ENCODE measurements at places on chromosomes 1 and 21.

DNA sequence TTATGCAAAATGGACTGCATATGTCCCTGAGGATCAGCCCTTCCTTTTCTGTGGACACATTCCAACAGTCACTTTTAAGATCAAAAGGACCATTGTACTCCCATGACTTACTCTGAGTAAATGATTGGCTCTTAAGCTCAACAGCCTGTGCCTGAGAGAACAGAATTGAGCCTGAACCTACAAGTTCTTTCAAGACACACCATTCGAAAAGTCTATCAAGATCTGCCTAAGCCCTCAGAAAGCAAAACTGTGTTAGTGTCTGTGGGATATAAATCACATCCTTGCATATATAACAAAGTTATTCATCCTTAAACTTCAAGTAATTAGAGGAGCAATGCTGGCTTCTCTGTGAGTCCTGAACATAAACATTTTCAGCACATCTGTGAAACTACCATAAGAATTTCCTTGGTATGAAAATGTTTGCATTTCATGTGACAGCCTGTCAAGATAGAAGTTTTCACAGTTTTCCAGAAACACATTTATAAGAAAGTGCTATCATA, 41.6 kb downstream of the PCNX2 start:
- DNase-seq, result no peak

- DNase-seq, result no peak
Measured at GRCh38 chr21:42760951-42761751, 107.7 kb downstream of the PDE9A start.

DNA sequence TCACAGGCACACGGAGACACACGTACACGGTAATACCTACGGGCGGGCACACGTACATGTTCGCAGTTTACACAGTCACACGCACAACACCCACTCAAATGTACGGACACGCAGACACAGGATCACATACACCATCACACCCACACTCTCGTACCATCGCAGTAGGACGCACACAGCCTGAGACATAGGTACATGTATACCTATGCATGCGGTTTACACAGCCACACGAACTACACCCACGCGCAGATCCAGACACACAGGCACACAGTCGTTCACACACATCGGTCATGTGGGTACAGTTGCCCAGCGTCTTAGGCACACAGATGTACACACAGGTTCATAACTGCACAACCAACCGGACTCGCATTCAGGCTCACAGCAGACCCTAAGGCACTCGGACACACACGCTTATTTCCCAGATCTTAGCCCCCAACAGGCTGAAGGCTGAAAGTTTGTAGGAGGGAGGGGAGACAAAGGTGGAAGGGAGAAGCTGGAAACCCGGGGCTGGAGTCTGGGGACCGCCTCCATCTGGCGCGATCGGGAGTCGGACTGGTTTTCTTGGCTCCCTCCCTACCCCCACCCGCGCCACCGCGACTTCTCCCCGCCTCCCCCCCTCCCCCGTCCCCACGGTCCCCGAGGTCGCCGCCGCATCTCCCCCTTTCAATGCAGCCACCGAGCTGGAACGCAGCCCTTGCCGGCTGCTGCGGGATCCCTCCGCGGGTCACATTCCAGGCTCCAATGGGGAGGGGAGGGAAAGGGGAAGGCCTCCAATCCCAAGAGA, 51.9 kb upstream of the SYNC start:
- peak; percentile 33 for DNase-seq

DNA sequence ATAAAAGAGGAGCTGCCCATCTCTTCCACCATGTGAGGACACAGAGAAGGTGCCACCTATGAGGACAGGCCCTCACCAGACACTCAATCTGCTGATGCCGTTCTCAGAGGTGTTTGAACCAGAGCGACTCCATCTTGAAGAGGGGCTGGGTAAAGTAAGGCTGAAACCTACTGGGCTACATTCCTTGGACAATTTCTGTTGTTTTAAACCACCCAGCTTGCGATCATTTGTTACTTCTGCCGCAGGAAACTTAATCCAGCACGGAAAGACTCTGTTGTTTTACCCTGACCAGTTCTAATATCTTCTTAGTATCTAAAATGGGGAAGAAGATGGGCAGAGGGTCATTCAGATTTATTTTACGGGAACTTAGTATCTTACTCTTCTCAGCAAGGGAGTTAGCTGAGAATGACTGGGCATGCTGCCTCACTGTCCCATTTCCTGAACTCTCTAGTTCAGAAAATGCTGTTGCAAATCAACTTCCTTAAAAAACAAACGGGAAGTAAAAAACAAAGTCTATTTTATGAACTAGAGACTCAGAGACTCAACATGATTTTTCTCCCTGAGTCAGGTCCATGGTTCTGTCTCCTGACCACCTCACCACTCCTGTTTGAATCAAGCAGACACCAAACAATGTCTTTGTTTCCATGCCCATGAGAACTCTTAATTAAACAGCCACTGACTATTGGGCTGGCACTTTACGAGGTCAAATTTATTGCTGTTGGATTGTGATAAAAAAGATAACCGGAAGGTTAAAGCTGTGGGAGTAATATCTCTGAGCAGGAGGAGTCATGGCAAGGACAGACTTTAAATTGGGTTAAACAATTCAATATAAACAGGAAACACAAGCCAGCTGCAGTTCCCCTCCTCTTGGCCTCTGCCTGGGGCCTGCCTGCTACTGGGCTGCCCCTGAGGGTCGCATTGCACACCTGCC, 23.8 kb upstream of the IFNAR1 start:
- no peak for DNase-seq

- no peak for DNase-seq
Measured at GRCh38 chr1:59917785-59918180, 8.8 kb downstream of the CYP2J2 start.

- no peak for DNase-seq
Measured at GRCh38 chr1:150895618-150896017, 8.7 kb downstream of the CTXND2 start.

- DNase-seq, result no peak
Measured at GRCh38 chr1:234603221-234604204, 6.5 kb downstream of the IRF2BP2 start.

DNA sequence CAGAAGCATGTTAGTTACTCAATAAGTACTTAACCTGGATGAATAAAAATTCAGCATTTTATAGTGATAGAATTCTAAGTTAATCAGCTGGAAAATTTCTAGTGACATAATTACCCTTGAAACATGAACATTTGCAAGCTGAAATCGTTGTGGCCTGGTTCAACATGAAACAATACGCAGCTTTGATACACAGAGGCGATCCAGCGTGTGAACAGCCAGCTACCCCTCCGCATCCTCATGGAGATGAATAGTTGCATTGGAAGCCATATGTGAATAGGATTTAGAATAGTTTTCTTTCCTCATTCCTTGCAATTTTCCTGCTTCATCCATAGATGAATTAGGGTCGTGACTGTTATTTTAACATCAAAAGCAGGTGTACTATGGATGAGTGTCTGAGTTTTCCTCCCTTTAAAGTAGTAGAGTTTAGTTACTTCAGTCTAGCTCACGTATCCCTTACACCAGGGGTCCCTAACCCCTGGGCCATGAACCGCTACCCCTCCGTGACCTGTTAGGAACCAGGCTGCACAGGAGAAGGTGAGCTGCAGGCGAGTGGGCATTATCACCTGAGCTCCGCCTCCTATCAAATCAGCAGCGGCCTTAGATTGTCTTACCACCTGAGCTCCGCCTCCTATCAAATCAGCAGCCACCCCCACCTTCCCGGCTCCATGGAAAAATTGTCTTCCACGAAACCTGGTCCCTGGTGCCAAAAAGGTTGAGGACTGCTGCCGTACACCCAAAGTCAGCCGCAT, 6.2 kb upstream of the TARBP1 start:
- DNase-seq, result no peak

- DNase-seq, result no peak
Measured at GRCh38 chr1:239997515-239998311, 94.0 kb upstream of the FMN2 start.

GRCh38 chr1:44151332-44151731, 9.9 kb upstream of the KLF18 start:
- DNase-seq, result no peak

DNA sequence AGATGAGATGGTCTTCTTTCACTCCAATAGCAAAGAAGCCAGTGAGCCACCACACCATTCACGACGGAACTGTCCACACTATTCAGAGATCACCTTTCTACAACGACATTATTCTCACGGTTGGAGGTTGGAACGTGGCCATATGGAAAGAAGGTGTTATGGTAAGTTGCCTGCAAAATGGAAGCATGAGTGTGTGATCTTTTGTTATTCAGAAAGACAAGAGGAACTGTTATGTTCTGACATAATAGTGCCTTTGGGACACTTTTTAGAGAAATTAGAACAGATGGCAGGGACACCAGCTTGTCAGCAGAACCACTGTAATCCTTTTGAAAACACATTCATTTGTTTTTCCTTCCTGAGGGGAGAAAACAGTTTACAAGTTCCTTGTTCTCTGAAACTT, 75.8 kb upstream of the MCOLN3 start:
- no peak for DNase-seq

GRCh38 chr1:25893116-25893515, 13.1 kb downstream of the STMN1 start:
- no peak for DNase-seq

DNA sequence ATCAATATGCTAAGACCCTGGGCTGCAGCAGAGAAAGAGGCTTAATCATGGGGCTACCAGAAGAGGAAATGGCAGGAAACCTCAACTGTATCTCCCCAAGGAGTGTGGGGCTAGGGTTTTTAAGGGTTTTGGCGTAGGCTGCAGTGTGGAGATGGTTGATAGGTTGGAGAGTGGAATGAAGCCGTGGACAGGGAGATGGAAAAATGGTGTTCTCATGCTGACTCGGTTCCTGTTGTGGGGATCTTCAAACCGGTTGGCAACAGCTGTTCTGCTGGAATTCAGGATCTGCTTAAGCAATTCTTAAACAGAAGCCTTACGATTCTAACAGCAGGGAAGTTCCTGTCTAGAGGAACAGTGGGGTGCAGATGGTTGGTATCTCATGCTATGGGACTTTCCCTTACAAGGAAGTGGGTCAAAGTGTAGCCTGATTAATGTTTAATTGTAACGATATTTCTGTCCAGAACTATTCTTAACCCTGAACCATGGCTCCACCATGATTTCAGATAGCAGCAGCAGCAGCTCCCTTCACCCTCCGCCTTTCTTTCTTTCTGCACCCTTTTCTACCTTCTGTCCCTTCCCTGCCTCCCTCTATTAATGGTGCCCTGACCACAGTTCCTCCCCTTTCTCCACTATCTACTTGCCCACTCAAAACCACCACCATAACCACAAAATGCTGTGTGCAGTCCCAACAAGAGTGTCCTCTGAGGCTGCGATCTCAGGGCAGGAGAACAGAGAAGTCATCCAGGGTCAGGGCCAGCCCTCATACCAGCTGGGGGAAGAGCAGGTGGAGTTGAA, 30.8 kb downstream of the RSPH1 start:
- DNase-seq, result peak; percentile 22

DNA sequence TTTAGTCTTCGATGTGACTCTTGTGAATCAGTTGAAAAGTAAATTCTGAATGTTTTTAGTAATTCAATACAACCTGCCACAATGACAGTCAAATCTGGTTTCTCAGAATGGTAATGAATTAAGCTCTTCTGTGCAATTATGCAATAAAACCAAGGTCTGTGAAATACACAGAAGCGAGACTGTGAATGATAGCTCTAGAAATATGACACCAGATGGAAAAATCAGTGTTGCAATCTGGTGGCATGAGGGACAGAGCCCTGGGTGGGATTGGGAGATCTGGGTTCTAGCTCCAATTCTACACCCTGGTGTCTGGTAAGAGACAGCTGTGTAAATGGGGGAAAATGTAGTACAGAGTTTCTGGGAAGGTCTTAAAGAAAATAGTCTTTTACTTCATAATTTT, 586.4 kb upstream of the ZRANB2 start:
- DNase-seq, result no peak

- no peak for DNase-seq
Measured at GRCh38 chr21:31838586-31839355, 34.0 kb upstream of the HUNK start.

DNA sequence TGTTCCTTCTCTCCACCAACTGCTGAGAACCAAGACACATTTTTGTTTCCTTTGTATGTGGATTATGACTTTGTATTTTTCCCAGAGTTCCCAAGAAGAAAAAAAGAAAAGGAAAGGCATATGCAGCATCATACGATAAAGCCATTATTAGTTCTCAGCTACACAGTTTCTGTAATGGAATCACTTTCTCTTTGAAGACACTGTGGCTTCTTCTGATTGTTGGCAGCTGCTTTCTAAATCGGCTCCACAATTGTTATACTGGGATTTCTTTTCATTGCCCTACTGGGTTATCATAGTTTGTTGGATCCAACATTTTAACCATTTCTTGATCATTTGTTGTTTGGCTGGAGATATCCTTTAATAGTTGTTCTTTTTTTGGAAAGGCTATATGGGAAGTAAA, 89.5 kb upstream of the HIVEP3 start:
- no peak for DNase-seq

- DNase-seq, result no peak
Measured at GRCh38 chr1:49651136-49651535, 372.6 kb downstream of the AGBL4 start.

GRCh38 chr1:203676455-203676854, 49.8 kb downstream of the ATP2B4 start:
- DNase-seq, result no peak

- DNase-seq, result no peak
Measured at GRCh38 chr1:216923601-216924000, 200.4 kb upstream of the ESRRG start.

DNA sequence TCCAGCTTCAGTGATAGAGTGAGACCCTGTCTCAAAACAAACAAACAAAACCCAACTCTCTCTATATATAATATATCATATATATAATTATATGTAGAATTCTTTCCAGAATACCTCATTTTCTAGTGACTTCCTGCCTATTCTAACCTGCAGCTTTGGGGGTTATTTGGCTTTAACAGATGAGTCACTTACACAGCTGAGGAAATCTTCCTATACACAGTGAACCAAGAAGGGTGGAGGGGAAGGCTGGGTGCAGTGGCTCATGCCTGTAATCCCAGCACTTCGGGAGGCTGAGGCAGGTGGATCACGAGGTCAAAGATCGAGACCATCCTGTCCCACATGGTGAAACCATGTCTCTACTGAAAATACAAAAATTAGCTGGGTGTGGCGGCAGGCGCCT, 9.2 kb downstream of the RAB29 start:
- no peak for DNase-seq

DNA sequence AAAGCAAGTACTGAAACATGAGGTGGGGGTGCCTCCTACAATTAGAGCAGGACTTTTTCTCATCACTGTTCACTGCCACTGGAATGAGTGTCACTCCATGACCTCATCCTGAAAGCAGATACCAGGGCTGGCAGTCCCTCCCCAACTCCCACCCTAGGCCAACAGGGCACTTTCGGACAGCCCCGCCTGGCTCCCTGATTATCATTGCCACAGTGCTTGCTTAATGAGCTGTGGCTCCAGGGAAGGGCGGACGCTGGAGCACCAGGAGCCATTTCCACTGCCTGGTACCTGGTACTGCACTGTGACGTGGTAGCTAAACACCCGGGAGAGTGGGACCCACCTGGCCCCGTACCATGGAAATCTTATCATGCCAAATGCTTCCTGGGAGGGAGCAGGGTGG, 22.3 kb downstream of the SLC9A1 start:
- DNase-seq, result no peak

DNA sequence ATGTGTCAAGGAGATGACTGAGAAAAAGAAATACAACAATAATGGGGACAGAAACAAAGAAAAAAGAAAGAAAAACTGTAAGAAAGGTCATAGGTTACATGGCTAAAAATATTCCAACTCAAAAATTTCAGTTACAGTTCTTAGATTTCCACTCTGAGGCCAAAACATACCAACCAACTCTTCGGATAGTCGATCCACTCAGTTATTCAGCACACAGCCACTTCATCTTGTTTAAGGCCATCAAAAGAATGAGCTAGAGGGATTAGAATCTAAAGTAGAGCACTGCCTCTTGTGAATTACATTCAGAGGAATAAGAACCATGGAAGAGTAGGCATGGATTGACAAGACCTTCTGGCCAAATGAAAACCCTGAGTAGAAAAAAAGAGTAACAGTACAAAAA, 277.0 kb downstream of the MRPL39 start:
- no peak for DNase-seq
